Lung microvascular endothelial cell (primary cell): ENCODE measurements at places on chromosomes 3 and 15. TPM values are rescaled to one million over a fixed set of nuclear protein-coding genes. Genes with fewer than 3 reads are reported as not detected.

- no peak for DNase-seq
These were observed 79.1 kb upstream of the FAN1 start for GRCh38 chr15:30824518-30825195.

Gene XCR1
- total RNA-seq, result not detected in 2 replicates

DNA sequence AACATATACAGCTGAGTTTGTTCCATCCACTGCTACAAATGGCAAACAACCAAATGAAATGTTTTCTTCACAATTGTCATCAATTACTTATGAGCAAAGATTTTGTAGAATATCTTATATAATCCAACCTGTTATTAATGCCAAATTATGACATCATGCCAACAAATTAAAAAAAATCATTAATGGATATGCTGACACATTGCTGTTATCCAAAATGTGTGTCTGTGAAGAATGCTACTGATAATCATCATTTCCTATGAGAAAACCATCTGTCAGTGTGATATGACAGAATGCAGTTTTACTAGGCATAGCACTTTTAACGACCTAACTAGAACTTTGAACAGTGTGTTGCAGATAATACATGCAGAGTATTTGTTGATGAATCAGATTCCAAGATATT lies 556.5 kb upstream of the KCNMB2 start:
- DNase-seq, result peak; percentile 44

Gene GOLGA8R
- 0.20 and 0.22 TPM in 2 replicates for total RNA-seq

DNA sequence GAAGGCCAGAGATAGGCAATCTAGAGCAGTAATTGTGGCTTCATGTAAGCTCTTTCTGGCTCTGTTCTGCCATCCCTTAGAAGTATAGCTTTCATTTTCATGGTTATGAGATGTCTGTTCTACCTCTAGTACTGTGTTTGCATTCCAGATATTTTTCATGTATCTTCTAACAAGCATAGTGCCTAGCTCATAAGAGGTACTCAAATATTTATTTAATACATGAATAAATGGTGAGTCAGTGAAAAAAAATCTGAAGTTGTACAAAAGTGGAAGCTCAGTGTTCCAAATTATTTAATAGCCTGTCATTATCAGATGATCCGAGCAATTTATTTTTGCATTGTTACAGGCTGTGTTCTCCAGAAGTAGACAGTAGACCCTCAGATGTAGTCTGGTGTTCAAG lies 64.3 kb downstream of the OXSM start:
- no peak for DNase-seq

- no peak for DNase-seq
These were observed 271.5 kb upstream of the TBL1XR1 start for GRCh38 chr3:177468816-177469215.

DNA sequence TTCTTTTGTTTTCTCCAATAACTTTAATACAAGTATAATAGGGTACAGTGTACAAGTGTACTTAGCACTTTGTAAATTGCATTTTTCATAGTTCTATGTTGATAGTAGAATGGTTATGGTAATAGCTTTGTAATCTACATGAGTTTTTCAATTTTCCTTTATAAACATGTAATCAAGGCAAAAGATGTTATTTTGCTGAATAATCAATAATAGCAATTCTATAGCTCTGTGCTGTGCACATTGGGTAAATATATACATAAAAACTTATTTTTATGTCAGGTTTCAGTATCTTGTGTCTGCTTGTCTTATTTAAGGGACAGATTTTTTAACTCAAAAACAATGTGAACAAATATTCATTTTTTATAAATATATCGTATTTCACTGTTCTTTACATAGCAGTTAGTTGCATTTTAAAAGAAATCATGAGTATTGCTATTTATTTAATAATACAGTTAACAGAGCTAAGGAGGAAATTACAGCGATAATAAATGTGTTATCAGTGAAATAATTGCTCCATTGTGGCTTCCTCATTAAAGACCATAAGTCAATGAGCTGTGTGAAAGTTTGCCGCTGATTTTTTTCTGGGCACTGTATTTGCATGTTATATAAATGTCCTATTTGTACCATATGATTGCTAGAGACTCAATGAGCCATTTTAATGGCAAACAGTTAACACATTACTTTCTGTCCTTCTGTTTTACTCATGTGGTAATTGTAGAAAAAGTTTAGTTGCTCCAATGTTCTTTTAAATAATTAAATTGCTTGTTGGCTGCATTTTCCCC lies 214.6 kb upstream of the STAC start:
- no peak for DNase-seq

- DNase-seq, result no peak
These were observed 420.0 kb upstream of the CBLB start for GRCh38 chr3:106288781-106289180.

DNA sequence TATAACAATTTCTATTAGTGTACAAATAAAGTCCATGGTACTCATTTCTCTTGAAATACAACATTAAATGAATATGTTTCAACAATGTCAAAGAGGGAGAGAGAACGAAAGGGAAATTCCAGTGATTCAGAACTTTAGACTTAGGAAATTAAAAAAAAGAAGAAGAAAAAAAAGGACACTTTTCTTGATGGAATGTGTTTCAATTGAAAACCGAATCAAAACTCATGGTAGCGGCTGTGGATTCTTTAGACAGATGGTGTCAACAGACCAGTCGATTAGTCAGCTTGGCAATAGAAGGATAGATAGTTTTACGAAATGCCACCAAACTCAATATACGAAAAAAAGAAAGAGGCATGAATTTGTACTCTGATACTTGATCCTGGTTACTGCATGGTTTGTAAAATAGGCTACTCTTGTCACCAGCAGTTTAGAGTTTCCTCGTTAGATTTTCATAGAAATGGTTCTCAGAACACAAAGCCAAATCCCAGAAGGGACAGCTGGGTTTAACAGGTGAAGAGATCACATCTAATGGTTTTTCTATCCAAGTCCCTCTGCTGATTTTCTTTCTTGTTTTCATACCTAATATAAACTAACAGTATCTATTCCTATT lies 793.5 kb downstream of the ROBO1 start:
- DNase-seq, result no peak

DNA sequence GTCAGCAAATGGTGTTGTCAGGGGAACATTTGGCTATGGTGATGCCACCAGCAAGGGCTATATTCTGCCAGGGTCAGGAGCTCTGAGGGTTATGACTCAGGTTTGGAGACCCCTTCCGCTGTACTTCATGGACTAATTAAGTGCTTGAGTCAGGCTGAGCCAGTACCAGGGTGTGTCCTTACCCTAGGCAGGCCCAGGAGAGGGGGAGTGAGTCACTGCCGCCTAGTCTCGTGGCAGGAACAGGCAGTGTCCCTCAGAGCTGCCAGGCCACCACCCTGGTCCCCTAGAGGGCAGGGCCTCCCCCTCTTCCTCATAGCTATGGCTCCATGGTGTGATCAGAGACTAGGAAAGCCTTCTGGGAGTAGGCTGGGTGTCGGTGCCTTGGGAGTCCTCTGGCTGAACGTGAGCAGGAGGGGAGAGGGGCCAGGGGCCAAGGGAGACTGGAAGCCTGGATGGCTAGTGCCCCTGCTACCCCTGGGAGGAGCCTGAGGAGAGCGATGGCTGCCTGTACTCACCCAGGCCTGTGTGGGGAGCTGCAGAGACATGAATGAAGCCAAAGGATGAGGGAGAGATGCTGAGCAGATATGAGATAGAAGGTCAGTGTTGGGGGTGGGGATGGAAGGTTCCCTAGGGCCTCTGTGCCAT lies 10.6 kb downstream of the MAPKAPK3 start:
- peak; percentile 56 for DNase-seq

Gene SH2D7
- total RNA-seq, result not detected in 2 replicates

Gene CYP1A2
- not detected in 2 replicates for total RNA-seq

DNA sequence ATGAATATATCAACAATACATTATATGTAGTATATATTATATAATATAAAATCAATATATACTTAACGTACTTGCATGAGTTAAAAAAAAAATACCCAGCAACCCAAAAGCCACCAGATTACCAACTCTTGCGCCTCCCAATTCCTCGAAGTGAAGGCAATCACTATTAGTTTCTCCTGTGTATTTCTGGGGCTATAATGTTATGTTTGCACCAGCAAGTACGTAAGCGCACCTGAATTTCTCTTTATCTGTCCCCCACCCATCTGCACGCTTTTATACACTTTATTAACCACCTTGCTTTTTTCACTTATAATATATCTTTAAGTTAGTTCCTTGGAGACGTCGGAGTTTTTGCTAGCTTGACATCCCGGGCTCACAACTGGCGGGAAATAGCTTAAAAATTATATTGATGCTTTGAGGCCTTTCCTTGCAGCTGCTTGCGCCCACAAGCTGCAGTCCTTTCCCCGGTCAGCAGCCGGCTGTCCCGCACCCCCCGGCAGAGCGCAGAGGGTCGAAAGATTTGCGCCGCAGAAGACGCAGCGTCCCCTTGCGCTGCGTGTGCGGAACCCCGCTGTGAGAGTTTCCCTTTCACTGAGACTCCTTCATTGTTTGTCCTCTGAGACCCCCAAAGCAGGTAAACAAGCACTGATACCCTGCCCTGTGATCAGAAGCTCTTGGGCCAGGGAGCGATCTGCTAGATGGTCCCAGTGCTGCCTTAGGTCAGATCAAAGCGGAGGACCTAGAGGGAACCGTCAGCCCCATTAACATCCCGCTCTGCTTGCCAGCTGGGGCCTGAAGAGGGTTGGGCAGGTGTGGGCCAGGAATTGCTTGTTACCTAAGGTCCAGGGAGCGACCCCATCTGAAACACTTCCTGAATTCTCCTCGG lies 8.9 kb upstream of the EOMES start:
- no peak for DNase-seq

Gene TOPBP1
- 19.6 and 20.4 TPM in 2 replicates for total RNA-seq

Gene CCDC9B
- total RNA-seq, result 8.9 and 11.1 TPM in 2 replicates

Gene SEMA3G
- 12.9 and 30.5 TPM in 2 replicates for total RNA-seq

- DNase-seq, result no peak
These were observed 412.3 kb downstream of the OXSM start for GRCh38 chr3:26202169-26202568.

Gene HTR3E
- total RNA-seq, result not detected in 2 replicates

GRCh38 chr3:109117939-109118338 lies at the start of gene MORC1:
MORC1 (minus strand) TSS chr3:109118134; CDS start chr3:109118059, 75 bp downstream.
- DNase-seq, result no peak

Gene GOLGA8S
- under 0.01 TPM in 1 of 2 replicates, not detected in the other for total RNA-seq

- peak; percentile 4 for DNase-seq
These were observed 1018.2 kb downstream of the DIPK2A start for GRCh38 chr3:144989807-144990206.

DNA sequence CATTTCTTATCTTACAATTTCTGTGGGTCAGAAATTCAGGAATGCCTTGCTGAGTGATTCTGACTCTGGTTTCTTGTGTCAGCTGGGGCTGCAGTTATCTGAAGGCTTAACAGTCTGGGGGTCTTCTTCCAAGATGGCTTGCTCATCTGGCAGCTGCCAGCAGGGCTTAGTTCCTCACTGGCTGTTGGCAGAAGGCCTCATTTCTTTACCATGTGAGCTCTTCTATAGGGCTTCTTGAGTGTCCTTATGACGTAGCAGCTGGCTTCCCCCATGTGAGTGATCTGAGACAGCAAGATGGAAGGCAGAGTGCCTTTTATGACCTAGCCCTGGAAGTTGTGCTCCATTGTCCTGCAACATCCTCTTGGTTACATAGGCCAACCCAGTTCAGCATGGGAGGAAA lies 82.0 kb upstream of the PDZRN3 start:
- no peak for DNase-seq

GRCh38 chr15:68874788-68875187 lies 54.1 kb upstream of the ANP32A start:
- DNase-seq, result no peak

DNA sequence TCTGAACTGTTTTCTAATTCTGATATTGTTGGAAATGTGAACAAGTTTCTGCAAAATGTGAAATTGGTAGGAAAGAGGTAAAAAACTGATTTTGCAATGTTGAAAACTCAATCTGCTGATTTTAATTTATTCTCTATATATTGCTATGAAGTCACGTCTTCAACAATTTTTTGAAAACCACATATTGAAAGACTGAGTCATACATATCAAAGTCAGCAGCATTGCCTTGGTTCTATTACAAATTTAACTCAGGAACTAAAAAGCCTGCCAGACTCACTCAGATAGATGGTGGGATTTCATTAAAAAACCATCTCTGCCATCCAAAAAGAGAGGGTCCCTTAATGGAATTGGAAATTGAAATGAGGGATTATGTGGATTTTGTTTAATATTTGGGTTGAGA lies 351.4 kb downstream of the CNTN3 start:
- no peak for DNase-seq

GRCh38 chr3:188099907-188100306 lies 54.0 kb upstream of the LPP start:
- no peak for DNase-seq

DNA sequence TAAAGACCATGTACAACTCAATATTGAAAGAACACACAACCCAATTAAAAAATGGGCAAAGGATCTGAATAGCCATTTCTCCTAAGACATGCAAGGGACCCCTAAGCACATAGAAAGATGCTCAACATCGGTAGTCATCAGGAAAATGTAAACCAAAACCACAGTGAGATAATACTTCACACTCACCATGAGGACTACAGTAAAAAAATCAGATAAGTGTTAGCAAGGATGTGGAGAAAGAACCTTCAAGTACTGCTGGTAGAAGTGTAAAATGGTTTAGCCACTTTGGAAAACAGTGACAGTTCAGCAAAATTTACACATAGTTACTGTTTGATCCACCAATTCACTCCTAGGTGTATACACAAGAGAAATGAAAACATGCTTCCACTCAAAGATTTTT lies 30.1 kb upstream of the XIRP1 start:
- DNase-seq, result no peak

Gene MAPK6
- 24.6 and 25.9 TPM in 2 replicates for total RNA-seq

Gene UBE2Q2
- 41.2 and 59.9 TPM in 2 replicates for total RNA-seq

DNA sequence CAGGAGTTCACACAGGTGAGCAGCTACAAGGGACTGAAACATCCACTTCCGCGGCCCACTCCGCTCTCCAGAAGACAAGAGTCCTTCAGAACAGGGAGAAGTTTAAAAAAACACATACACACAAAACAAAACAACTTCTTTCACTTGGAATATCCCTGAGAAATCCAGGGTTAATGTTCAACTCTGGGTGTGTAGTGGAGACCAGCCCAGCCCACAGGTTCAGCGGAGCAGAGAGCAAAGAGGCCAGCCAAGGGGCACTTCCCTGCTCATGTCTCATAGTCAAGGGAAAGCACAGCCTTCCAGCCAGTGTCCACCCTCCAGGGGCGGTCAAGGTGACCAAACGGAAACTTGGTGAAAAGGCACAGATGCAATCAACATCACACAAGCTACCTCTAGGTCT lies 41.6 kb downstream of the WNT5A start:
- no peak for DNase-seq

Gene DCLK3
- not detected in 2 replicates for total RNA-seq

Gene DNAH1
- 1.1 and 2.6 TPM in 2 replicates for total RNA-seq

DNA sequence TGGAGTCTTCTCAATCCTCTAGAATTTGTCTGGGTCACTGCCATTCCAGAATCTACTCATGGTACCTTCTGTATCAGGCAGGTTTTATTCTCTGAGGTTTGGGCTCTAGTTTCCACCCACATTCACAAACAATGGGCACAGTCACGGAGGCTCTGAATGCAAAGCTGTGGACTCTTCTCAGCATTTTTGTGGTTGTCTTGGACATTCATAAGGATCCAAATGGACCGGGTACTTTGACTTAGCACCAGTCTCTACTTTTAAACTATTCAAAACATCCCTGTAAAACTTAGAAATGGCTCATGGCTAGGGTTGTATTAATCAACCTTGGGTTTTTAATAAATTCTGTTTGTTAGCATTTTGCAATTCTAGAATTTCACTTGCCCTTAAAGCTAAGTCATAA lies 277.9 kb upstream of the THBS1 start:
- no peak for DNase-seq

Gene GNAT1
- not detected in 2 replicates for total RNA-seq

GRCh38 chr3:61371123-61371522 lies 119.9 kb upstream of the FHIT start:
- DNase-seq, result peak; percentile 1
